BJ (cell line): ENCODE measurements at places on chromosomes 6 and 20.

- no peak for DNase-seq
Measured at GRCh38 chr20:3251806-3252205, 12.8 kb upstream of the SLC4A11 start.

- DNase-seq, result no peak
Measured at GRCh38 chr6:170136541-170137175, 154.2 kb downstream of the DLL1 start.

- DNase-seq, result no peak
Measured at GRCh38 chr6:3808199-3808598, 41.0 kb upstream of the FAM50B start.

- DNase-seq, result no peak
Measured at GRCh38 chr20:61549865-61550264, 297.8 kb downstream of the CDH4 start.

DNA sequence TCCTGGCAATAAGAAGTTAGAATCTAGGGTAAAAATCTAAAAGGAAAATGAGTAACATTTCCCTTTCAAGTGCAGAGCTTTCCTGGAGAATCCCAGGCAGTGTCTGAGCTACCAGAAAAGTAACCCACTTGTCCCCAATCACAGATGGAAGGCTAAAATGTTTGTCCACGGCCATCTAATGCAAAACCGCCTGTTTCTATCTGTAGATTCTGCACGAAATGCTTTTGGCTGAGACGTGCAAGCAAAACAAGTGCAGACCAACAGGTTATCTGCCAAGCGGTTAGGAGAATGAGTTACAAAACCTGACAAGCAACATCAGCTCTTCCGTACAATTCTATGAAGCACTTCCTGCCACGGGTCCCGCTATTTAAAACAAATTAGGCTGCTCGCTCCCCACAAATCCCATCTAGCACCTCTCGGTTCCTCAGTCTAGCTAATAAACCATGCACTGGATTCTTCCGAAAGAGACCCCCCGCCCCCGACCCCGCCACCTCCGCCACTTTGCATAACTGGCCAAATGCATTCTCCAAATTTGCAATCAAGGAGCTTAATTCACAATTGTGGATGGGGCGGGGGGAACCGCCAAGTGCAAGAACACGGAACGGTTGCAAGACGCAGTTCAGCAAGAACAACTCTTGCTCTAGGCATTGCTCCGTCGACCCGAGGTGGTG is 1.4 kb downstream of the ELOVL5 start:
- DNase-seq, result no peak

- no peak for DNase-seq
Measured at GRCh38 chr20:38651154-38651553, 49.5 kb downstream of the ARHGAP40 start.

DNA sequence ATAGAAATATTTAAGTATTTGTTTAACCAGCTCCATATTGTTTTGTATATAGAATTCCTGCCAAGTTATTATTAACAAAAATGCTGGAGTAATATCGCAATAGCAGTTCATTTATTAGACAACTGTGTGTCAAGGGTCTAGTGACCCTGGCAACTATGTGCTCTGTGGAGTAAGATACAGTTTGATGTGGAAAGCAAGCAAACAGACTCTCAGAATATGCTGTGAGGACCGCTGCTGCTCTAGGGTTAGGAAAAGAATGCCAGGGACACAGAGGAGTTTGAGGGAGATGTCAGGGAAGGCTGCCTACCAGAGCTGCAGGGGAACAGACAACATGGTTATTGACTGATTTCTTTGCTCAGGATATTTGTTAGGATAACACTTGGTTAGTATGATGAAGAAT is 71.2 kb downstream of the HIVEP1 start:
- DNase-seq, result no peak

- DNase-seq, result no peak
Measured at GRCh38 chr20:62573817-62574216, 68.5 kb upstream of the SLCO4A1 start.

DNA sequence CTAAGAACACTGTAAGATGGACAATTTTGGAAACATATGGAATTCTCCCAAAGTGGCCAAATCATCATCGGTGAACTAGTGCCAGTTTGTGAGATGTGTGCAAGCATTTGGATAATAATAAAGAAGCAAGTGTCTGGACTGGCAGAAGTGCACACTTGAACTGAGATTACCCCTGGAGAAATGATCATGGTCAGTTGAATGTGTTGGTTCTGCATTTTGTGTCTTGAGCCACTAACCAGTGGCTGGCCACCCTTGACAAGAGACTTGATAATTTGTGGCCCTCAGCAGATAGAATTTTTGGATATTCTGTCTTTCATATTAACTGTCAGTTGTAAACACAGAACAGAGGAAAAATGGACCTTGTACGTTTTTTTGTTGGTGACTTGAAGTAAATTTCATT is 37.4 kb downstream of the CITED2 start:
- DNase-seq, result no peak
